ENCODE measurements at places on chromosomes 7 and 10.

GRCh38 chr10:90133606-90134005, 432.2 kb downstream of the KIF20B start:
- no peak for DNase-seq

- DNase-seq: no peak
Observed at GRCh38 chr7:102842284-102842683, 70.5 kb upstream of the LRRC17 start.

- peak; percentile 39 for DNase-seq
Observed at GRCh38 chr7:140640727-140641523, at the start of gene DENND2A. Gene DENND2A, minus strand, starts transcription at chr7:140640813. Its CDS starts 38,416 bp downstream, at chr7:140602397.

DNA sequence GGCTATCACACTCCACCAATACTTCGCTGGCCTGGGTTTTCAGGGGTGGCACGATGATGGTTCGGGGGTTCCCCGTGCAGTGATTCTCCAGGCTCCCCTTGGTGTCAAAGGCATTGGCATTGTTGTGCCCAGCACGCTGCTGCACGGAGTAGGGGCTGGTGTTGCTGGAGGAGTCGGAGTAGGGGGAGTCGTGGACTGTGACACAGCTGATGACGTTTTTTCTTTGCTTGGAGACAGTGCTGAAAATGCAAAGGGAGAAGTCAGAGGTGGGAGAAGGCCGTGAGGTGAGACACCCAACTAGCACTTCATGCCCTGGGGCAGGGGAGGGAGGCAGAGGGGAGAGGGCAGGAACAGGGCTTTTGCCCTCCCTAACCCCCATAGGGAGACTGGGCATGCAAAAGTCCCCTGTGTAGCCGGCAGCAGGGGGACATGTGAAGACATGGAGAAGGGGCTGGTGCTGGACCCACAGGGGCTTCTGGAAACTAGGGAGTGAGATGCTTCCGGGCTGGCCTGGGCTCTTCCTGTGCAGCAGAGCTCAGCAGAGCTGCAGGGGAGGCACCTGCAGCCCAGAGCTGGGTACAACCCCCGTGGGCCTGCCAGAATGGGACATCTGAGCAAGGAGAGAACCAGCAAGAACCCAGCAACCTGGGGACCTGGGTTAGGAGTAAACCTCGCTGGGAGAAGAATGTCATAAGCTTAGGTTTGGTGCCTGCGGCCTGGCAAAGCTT, 60.5 kb downstream of the CLEC2L start:
- DNase-seq: no peak

DNA sequence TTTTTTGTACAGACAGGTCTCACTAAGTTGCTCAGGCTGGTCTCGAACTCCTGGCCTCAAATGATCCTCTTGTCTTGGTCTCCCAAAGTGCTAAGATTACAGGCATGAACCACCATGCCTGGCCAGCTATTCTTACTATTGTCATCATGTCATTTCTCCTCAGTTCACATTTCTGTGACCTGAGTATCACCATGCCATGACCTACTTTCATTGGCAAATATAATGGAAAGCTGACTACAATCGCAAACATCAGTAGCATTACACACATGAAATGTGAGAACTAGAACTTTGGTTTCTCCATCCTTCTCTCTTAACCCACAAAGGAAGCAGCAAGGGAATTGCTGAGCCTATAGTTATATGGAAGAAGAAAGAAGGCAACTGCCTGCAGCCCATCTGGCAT, 26.0 kb upstream of the WIPF3 start:
- no peak for DNase-seq

- no peak for DNase-seq
Observed at GRCh38 chr7:70113536-70113935, 515.3 kb downstream of the AUTS2 start.

All from iris pigment epithelial cell (primary cell).